Endothelial cell of umbilical vein (primary cell): ENCODE measurements at places on chromosomes 1 and 21. TPM values are rescaled to one million over a fixed set of nuclear protein-coding genes. Genes with fewer than 3 reads are reported as not detected.

Gene OR14K1
- total RNA-seq: not detected in 2 replicates

Gene TRIM58
- not detected in 2 replicates for total RNA-seq

Gene DDAH1
- 72.0 and 75.2 TPM in 2 replicates for total RNA-seq

Gene ZNF648
- not detected in 2 replicates for total RNA-seq

Gene HIPK1
- 50.2 and 56.1 TPM in 2 replicates for total RNA-seq

Gene LDLRAD1
- total RNA-seq: not detected in 2 replicates

Gene PGLYRP4
- total RNA-seq: not detected in 2 replicates

Gene ZBTB18
- total RNA-seq: 20.7 and 21.1 TPM in 2 replicates

Gene FCRL5
- not detected in 2 replicates for total RNA-seq

Gene FCGR3A
- not detected in 2 replicates for total RNA-seq

Gene NUP210L
- total RNA-seq: 0.07 TPM in 1 of 2 replicates, not detected in the other

Gene PRDM16
- total RNA-seq: not detected in 2 replicates

Gene CFAP141
- not detected in 2 replicates for total RNA-seq

Gene WDR26
- total RNA-seq: 90.1 and 92.4 TPM in 2 replicates

Gene HAPLN2
- total RNA-seq: not detected in 2 replicates

Gene PROK1
- total RNA-seq: not detected in 2 replicates

Gene RIMKLA
- total RNA-seq: not detected in 2 replicates

Gene ZBTB8B
- 0.02 TPM in 1 of 2 replicates, not detected in the other for total RNA-seq

Gene FGR
- total RNA-seq: not detected in 2 replicates

Gene EPHB2
- 69.1 and 69.5 TPM in 2 replicates for total RNA-seq

Gene GPR157
- 5.2 and 6.5 TPM in 2 replicates for total RNA-seq

Gene HAO2
- not detected in 2 replicates for total RNA-seq

Gene DNAJC28
- 0.82 and 1.0 TPM in 2 replicates for total RNA-seq

Gene AQP10
- not detected in 2 replicates for total RNA-seq

Gene MEX3A
- 23.6 and 26.6 TPM in 2 replicates for total RNA-seq

Gene TMEM240
- 7.0 and 8.8 TPM in 2 replicates for total RNA-seq

Gene SPSB1
- total RNA-seq: 41.9 and 50.9 TPM in 2 replicates

Gene SUSD4
- not detected in 2 replicates for total RNA-seq

Gene KRTAP19-3
- not detected in 2 replicates for total RNA-seq

Gene TRAF3IP3
- total RNA-seq: not detected in 2 replicates
